ENCODE measurements at places on chromosomes 3 and 15. TPM values are rescaled to one million over a fixed set of nuclear protein-coding genes. Genes with fewer than 3 reads are reported as not detected.

Gene GPR156
- 0.98 TPM for total RNA-seq

Gene SYNPR
- not detected for total RNA-seq

Gene CAMKV
- total RNA-seq, result not detected

Gene GOLGA8S
- total RNA-seq, result 1.5 TPM

Gene TM2D3
- 57.2 TPM for total RNA-seq

DNA sequence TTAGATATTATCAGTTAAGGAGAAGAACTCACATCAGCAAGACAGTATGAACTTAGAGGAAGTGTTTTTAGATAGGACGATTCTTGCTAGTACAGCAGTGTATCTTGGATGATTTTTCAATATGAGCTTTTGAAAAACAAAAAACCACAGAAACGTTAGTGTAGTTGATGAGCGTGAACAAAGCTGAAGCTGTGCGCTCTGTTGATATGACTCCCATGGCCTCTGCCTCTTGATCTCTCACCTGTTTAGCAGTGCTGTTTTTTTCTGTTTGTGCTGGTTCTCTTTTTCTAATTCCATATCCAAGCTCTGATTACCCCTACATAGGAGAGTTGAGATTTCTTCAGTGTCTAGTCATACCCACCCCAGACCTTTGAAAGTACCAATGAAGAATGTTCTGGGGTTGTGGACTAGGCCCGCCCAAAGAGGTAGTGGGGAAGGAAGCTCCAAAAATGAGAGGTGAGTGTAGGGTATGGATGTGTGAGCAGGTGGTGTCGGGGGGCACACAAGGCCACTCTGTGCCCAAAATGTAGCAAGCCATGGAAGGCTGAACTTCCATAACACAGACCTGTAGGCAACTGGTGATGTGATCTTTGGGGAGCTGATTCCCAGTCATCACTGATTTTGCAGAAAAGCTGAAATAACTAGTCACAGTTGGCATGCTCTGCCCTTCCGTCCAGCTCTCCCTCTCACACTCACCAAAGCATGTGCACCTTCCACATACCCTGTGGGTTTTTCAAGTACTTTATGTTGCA, 20.0 kb upstream of the CMTM7 start:
- DNase-seq, result no peak

GRCh38 chr3:414063-414462, 217.5 kb downstream of the CHL1 start:
- DNase-seq, result no peak

Gene CTXN2
- not detected for total RNA-seq

DNA sequence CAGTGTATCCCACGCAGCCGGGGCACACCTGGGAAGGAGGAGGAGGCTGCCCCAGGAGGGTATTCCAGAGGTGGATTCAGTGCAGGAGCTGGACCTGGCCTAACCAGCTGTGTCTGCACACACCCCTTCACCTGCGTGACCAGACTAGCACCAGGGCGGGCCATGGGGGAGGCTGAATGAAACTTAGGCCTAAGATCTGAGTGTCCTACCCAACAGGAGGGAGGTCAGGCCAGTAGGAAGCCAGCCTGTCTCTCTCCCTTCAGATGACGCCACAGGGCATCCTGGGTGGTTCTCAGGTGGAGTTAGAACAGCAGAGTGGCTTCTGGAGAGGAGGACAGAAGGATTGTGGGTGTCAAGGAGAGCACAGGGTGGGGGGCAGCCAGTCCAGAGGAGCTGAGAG, 3.4 kb upstream of the SEMA3F start:
- DNase-seq, result no peak

Gene H1-8
- not detected for total RNA-seq

- DNase-seq, result no peak
These were observed 20.2 kb downstream of the USF3 start for GRCh38 chr3:113676261-113676660.

GRCh38 chr3:132843349-132843748, 121.1 kb upstream of the NPHP3 start:
- no peak for DNase-seq

DNA sequence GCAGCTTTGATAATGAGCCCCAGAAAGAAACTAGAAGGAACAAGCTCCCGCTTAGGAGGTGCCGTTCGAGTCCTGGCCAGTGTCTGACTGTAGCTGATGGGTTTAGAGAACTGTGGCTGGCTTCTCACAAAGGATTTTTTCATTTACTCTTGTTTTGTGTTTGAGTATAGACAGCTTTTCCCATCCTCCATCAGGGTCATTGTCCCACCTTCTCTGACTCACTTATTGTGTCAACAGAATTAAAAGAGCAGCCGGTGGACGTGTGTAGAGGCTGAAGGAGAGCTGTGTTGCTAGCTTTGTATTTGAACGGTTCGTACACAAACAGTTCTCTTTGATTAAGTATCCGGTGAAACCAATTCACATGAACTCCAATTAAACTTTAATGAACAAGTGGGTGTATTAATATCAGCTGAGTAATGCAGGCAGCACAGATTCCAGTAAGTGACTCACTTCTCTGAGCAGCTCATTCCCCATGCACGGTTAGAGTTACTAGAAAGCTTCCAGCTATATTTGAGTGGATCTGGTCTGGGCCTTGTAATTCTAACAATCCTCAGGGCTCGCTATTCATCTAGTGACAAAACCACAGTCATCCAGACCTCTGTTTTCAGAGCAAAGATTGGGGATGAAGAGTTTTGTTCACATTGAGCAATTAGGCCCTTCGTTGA, 141.0 kb downstream of the LPP start:
- no peak for DNase-seq

Measured in sciatic nerve (tissue), 2 donors.